ENCODE measurements at places on chromosomes 11 and 22.

DNA sequence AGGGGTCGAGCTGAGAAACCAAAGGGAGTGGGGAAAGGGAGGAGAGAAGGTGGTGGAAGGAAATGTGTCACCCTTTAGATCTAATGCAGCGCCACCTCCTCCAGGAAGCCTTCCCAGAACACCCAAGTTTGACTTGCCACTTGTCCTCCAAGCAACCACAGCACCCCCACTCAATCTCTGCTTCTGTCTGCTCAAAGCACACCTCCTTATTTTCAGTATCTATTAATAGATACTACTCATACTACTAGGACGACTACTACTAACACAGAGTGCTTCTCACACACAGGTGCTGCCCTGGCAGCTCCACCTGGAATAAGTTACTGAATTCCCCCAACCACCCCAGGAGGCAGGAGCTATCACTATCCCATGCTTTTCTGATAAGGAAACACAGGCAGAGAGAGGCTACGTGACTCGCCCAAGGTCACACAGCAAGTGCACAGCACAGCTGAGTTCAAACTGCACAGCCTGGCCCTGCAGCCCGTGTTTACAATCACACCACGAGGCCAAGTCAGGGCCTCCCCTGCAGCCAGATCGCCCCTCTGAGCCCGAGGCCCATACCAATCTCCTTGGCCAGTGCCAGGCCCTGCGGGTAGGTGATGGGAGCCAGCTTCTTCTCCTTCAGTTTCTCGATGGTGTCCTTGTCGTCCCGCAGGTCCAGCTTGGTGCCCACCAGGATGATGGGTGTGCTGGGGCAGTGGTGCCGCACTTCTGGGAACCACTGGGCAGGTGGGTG is 13.2 kb downstream of the RAC2 start:
- DNase-seq, result no peak

GRCh38 chr22:35959121-35959800 is 69.4 kb downstream of the RBFOX2 start:
- DNase-seq, result no peak

DNA sequence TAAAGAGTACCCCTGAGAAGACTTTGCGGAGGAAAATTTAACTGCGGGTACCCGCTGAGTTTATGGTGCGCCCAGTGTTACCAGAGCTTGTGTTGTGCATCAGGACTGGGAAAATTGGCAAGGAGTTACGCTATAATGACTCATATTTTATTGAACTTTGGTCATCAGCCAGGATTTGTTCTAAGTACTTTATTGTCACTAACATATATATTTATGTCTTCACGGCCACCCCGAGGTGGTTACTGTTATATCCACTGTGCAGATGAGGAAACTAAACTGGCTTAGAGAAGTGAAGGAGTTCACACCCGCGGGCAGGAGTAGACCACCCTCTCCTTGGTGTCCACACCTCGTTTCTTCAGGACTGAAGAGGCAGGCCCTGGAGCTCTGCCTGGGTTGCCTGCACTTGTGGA is 667 bp downstream of the ACCS start:
- DNase-seq, result no peak

DNA sequence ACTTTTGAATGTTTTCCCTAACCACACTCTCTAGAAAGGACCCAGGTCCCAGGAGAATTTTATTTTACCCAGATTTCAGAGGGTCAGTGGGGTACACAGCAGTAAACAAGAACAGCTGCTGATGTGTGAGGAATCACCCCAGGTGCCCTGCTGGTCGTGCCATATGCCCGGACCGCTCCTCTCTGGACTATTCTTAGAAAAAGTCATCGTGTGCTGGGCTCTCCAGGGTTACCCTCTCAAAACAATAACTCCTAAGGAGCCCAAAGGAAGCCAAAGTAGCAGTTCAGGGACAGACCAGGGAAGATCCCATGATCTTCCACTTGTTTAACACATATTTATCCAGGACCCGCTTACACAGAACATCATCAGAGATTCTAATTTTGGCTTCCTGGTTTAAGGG is 29.7 kb downstream of the LRP4 start:
- no peak for DNase-seq

GRCh38 chr11:116777056-116777455 is 4.3 kb upstream of the BUD13 start:
- no peak for DNase-seq

DNA sequence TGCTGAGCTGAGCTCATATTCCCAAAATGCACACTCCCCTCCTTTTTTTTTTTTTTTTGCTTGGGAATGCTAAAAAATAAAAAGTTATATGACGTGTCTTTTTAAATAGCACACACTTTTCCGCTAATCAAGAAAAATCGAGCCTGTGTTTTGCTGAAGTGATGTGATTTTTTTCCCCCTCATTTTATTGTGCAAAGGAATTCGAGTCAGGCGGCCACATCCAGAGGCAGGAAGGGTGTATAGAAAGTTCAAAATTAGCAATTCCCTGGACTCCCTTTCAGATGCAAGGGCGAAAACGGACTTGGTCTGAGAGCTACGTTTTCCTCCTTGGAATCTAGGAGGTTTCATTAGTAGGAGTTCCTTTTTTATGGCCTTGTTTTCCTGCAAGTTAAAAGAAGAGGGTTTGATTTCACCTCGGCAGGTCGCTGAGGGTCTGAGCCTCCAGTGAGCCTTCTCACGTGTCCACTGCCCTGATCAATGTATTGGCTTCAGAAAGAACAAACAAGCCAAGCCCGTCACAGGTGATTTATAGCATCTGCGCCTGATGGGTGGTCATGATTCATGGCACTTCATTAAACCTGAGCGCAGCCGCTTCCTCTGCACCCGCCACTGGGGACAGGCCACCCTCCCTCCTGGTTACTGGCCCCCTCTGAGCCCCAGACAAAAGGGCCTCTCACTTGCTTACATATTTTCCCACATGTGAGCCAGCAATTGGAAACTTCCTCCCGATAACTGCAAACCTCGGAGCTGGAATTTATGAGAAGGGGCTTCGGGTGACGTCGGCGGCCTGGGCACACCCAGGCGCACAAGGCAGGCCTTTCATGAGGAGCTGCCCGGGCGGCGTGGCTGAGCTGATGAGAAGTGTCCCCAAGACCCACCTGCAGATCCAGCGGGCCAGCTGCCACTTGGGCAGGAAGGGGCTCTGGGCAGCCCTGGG is 64.4 kb upstream of the LINC01488 start:
- no peak for DNase-seq
